ENCODE measurements at places on chromosomes 7 and 10. TPM values are rescaled to one million over a fixed set of nuclear protein-coding genes. Genes with fewer than 3 reads are reported as not detected.

The SFTPA1 gene
- polyA plus RNA-seq, result not detected

The TBL2 gene
- 10.9 TPM for polyA plus RNA-seq

The OR6V1 gene
- polyA plus RNA-seq, result not detected

The CCL26 gene
- not detected for polyA plus RNA-seq

The SBDS gene
- 170 TPM for polyA plus RNA-seq

The MMRN2 gene
- polyA plus RNA-seq, result 1.0 TPM

The CFAP69 gene
- polyA plus RNA-seq, result 0.10 TPM

The KDM7A gene
- polyA plus RNA-seq, result 28.1 TPM

DNA sequence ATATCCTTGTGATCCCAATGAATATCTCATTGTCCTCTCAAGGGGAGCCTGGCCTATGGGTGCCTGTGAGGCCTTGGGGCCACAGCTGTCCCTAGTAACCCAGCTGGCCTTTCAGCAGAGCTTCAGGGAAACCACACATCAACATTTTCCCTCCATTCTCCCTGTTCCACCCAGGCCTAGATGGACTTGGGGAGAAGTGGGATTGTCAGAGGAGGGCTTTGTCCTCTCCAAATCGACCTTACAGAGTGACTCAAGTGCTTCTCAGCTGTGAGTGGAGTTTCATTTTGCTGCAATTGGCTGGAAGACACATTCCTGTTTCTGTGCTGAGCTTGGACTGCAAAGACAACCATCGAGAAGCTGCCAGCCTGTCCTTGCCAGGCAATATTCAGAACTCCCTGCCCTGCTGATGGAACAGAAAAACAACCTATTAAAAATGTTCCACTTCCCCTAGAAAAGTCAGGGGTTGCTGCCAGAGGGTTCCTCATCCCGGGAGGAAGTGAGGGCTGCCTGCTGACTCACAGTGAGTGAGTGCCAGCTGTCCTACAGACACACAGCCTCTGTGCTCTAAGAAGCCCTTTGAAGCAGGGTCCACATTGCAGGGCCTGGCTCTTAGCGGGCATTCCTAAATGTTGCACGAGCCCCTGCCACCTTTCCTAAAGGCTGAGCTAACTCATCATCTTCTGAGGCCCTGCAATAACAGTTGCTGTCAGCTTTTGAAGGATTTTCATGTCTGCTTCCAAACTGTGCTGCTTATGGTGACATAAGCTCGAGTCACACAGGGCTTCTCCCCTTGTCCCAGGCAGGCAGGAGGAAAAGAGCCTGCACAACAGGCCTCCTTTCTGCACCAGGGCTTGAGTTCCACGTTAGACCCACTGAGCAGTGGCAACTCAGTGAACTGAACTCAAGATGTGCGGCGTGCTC is 20.5 kb downstream of the STRA8 start:
- no peaks in the 10 kb centered on the region for H3K27me3 ChIP-seq
- H3K27ac ChIP-seq, result no peak overlapping the region
- H3K4me3 ChIP-seq, result no peak overlapping the region
- H3K4me1 ChIP-seq, result no peaks in the 10 kb centered on the region
- no peaks in the 10 kb centered on the region for H3K36me3 ChIP-seq

DNA sequence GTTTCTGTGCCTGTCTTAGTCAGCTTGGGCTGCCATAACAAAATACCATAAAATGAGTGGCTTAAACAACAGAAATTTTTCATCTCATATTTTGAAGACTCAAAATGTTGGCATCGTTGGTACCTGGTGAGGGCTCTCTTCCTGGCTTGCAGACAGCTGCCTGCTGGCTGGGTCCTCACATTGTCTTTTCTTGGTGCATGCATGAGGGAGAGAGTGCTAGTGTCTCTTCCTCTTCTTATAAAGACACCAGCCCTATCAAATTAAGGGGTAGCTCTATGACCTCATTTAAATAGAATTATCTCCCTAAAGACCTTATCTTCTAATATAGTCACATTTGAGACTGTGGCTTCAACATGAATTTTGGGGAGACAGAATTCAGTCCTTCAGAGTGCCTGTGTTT is 39.9 kb downstream of the ST8SIA6 start:
- no peak for DNase-seq
- no peak overlapping the region for H3K27ac ChIP-seq
- no peaks in the 10 kb centered on the region for H3K4me1 ChIP-seq
- H3K27me3 ChIP-seq, result no peaks in the 10 kb centered on the region
- H3K4me3 ChIP-seq, result no peak overlapping the region

- H3K4me3 ChIP-seq, result no peak overlapping the region
- no peaks in the 10 kb centered on the region for H3K4me1 ChIP-seq
- no peak for DNase-seq
- H3K27me3 ChIP-seq, result no peaks in the 10 kb centered on the region
- H3K36me3 ChIP-seq, result no peaks in the 10 kb centered on the region
- H3K27ac ChIP-seq, result no peak overlapping the region
These were observed 94.4 kb upstream of the SKAP2 start for GRCh38 chr7:26958834-26959233.

DNA sequence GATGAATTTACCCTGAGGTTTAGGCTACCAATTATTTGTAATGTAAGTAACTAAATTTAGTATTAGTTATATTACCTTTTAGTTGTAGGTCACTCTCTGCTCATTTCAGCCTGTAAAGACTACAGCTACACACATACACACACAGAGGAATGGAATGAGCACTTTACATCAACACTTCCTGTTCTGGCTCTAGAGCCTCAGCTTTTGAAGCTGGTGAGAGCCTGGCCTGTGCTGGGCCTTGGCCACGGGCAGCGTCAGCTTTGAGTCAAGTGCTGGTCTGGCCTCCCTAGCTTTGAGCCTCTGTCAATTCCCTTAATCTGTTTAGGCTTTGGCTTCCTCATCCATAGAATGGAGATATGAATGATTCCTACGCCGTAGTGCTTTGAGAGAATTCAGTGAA is 141.7 kb downstream of the EGFR start:
- H3K27ac ChIP-seq, result no peak overlapping the region
- DNase-seq, result no peak
- H3K4me1 ChIP-seq, result no peaks in the 10 kb centered on the region
- no peaks in the 10 kb centered on the region for H3K27me3 ChIP-seq
- H3K4me3 ChIP-seq, result no peak overlapping the region

GRCh38 chr10:9045311-9045710 is 990.8 kb downstream of the GATA3 start:
- H3K4me3 ChIP-seq, result no peak overlapping the region
- H3K4me1 ChIP-seq, result no peaks in the 10 kb centered on the region
- H3K27me3 ChIP-seq, result no peaks in the 10 kb centered on the region
- H3K36me3 ChIP-seq, result no peaks in the 10 kb centered on the region

GRCh38 chr10:92747600-92747999 is 57.8 kb downstream of the HHEX start:
- peak overlapping the region; percentile 37 for H3K27ac ChIP-seq
- peak; percentile 64 for DNase-seq

DNA sequence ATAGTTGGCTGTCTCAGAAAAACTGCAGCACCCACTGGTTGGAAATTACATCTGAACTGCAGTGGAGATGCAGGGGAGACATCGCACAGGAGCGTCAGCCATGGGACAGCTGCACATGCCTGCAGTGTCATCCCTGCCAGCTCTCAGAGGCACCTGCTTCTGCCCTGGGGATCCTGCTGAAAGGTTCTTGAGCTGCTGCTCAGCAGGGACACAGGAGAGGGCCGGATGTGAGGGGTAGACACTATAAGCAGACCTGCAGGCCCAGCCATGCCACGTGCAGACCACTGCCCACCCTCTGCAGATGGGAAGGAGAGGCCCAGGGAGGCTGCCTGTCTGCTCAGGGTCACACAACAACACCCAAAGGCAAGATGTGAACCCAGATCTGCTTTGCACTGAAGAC is 601.4 kb downstream of the DNAJB6 start:
- H3K27ac ChIP-seq, result no peak overlapping the region
- no peaks in the 10 kb centered on the region for H3K36me3 ChIP-seq
- no peaks in the 10 kb centered on the region for H3K4me1 ChIP-seq
- no peak overlapping the region for H3K4me3 ChIP-seq
- H3K27me3 ChIP-seq, result no peaks in the 10 kb centered on the region

DNA sequence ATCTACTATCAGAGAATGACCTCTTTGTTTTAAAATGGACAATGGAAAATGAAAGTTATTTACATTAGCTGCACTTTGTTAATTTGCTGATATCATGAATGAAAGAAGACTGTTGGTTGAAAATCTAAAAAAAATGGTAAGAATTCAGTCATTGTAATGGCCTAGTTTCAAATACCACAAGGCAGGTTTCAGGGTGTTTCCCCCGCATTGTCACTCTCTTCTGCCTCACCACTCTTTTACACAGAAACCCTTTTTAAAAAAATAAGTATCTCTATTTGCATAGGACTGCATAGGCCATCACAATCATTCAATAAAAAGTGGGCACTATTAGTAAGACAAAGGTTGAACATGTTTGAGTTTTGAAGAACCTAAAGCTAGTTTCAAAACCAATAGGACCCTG is 737.1 kb downstream of the INHBA start:
- H3K27ac ChIP-seq, result no peak overlapping the region
- H3K36me3 ChIP-seq, result no peaks in the 10 kb centered on the region
- H3K4me3 ChIP-seq, result no peak overlapping the region
- DNase-seq, result no peak
- no peaks in the 10 kb centered on the region for H3K4me1 ChIP-seq
- H3K27me3 ChIP-seq, result peaks cover 2% of the 10 kb centered on the region

DNA sequence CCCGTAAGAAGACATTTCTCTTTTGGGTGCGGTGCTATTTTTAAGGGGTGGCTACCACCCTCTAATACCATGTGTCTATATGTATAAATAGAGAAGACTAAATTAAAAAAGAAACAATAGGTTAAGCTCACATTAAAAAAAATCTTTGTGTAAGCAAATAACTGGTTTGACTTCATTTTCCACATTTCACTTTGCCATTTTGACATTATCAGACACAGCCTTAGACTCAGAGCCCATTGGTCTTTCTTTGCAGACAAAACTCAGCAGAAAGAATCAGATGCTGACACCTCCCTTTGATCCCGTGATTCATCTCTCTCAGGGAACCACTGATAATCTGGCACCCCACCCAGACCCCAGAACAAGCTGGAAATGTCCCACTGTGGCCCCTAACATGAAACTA is 74.5 kb downstream of the EMX2 start:
- H3K27me3 ChIP-seq, result no peaks in the 10 kb centered on the region
- DNase-seq, result no peak
- no peak overlapping the region for H3K27ac ChIP-seq
- H3K4me3 ChIP-seq, result no peak overlapping the region

DNA sequence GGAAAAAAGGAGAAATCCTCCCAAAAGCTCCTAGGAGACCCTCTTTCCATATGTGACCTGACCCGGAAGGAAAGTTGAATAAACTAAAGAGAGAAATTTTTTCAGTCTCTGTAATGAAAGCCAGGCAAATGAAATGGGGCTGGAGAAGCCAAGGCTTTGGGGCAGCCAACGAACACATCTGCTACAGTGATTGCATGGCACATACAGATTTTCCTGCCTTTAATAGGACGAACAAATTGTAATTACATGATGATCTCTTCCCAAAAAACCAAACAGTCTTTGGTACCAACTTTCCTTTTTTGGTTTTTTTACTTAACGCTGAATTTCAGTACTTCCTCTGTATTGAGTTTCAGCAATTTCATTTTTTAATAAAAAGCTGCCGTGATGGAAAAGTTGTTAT is 23.5 kb upstream of the PTN start:
- no peaks in the 10 kb centered on the region for H3K4me1 ChIP-seq
- no peak for DNase-seq
- no peak overlapping the region for H3K27ac ChIP-seq

- H3K36me3 ChIP-seq, result no peaks in the 10 kb centered on the region
- no peak for DNase-seq
- no peaks in the 10 kb centered on the region for H3K4me1 ChIP-seq
- no peaks in the 10 kb centered on the region for H3K27me3 ChIP-seq
- H3K27ac ChIP-seq, result no peak overlapping the region
These were observed 93.8 kb downstream of the CALD1 start for GRCh38 chr7:134873253-134873652.

DNA sequence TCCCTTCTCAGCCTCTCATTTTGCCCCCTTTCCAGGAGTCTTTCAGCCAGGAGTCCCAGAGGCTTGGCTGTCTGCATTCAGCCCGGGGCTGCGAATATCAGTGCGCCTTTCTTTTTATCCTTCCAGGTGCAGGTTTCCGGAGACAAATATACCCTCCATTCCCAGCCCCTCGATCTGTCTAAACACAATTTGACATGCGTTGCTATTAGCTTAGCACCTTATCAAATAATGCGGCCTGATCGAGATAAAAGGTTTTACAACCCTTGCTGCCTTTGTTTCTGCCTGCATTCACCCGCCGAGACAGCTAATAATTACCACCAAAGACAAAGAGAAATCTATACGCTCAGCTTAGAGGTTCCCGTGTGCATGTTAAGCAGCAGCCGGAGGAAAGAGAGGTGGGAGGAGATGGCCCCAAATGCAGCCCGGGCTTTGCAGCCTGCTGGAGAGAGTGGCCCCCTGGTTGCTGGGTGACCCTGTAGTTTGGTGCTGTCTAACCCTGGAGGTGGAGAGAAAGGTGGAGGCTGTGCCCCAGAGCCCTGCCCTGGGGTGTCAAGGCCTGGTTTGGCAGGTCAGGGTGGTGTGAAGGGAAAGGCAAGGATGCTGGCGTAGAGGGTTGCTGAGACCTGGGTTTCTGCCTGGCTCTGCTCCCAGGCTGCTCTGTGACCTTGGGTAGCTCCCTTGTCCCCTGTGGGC is 185.3 kb downstream of the RPS24 start:
- DNase-seq, result no peak
- H3K36me3 ChIP-seq, result no peaks in the 10 kb centered on the region
- no peaks in the 10 kb centered on the region for H3K4me1 ChIP-seq
- H3K4me3 ChIP-seq, result no peak overlapping the region
- no peak overlapping the region for H3K27ac ChIP-seq
- H3K27me3 ChIP-seq, result no peaks in the 10 kb centered on the region

DNA sequence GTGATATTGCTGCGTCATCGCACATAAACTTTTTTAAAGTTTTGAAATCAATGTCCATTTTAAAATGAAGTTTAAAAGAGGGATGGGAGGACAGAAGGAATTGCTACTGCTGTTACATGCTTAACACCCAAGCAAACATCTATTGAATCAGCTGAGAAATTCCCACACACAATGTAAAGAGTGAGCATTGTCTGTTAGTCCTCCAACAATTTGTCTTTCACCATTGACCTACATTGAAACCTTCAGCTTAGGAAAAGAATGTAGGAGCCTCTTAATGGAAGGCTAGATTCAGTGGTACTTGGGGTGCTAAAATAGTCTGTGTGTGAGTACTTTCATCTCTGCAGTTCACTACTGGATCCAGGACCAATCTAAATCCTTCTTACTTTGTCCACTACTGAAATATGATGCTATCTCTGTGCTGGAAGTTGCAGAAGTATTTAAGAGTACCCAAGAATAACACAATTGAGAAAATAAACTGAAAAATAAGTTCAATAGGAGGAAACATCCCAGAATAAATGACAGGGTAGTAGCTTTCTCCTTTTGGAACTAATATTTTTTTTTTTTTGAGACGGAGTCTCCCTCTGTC is 23.8 kb upstream of the FBXW4 start:
- H3K4me1 ChIP-seq, result no peaks in the 10 kb centered on the region
- no peak for DNase-seq
- no peak overlapping the region for H3K27ac ChIP-seq
- H3K4me3 ChIP-seq, result no peak overlapping the region
- H3K36me3 ChIP-seq, result no peaks in the 10 kb centered on the region
- H3K27me3 ChIP-seq, result no peaks in the 10 kb centered on the region

All from B cell (primary cell).